ENCODE measurements at places on chromosomes 6 and 20. TPM values are rescaled to one million over a fixed set of nuclear protein-coding genes. Genes with fewer than 3 reads are reported as not detected.

- no peak for DNase-seq
These were observed 61.3 kb upstream of the TBXT start for GRCh38 chr6:166228839-166229528.

DNA sequence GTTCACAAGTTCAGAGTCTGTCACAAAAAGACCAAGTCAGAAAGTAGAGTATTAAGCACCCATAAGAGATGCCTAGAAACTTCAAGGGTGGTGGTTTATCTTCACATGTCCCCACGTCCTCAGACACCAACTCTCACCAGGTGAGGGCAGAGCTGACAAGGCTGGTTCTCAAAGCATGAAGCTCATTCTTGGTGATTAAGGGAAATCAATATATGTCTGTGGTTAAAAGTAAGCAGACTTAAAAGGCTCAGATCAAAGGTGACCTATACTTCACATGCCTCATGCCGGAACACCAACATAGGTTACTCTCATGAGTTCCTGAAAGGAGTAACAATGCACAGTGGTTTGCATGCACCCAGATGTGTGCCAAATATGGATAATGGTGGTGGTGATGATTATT lies 27.0 kb downstream of the IL17A start:
- DNase-seq = no peak

- no peak for DNase-seq
These were observed 61.3 kb upstream of the FERMT1 start for GRCh38 chr20:6184086-6184485.

DNA sequence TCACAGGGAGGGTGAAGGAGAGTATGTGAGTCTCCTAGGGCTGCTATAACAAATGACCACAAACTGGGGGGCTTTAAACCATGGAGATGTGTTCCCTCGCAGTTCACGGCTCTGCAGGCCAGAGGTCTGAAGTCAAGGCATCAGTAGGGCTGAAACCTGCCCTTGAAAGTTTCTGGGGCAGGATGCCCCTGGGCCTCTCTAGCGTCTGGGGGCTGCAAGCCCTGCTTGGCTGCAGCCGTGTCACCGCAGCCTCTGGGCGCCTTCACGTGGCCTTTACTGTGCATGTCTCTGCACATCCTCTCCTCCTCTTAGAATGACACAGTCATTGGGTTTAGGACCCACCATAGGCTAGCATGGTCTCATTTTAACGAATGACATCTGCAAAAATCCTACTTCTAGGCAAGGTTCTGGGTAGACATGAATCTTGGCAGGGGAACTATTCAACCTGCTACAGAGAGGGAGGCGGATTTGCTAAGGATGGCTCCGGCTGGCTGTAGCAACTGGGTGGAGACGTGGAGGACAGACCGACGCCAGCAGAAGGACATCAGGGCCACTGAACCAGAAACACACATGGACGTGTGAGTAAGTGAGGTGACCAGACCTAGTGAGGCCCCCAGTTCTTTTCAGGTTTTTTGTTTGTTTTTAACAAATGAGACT lies 58.6 kb downstream of the PHACTR3 start:
- no peak for DNase-seq

DNA sequence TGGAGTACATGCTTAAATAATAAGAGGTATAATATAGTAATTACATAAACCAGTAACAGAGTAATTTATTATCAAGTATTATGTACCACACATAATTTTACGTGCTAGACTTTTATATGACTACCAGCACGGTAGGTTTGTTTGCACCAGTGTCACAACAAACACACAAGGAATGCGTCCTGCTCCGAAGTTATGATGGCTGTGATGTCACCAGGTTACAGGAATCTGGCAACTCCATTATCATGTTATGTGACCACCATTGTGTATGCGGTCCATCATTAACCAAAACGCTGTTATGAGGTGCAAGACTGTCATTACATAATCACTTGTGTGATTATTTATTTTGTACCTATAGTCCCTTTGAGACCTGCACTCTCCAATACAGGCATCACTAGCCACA lies 235.2 kb upstream of the PMEPA1 start:
- DNase-seq = no peak

GRCh38 chr6:72966628-72967280 lies 258.5 kb downstream of the KHDC1L start:
- no peak for DNase-seq

DNA sequence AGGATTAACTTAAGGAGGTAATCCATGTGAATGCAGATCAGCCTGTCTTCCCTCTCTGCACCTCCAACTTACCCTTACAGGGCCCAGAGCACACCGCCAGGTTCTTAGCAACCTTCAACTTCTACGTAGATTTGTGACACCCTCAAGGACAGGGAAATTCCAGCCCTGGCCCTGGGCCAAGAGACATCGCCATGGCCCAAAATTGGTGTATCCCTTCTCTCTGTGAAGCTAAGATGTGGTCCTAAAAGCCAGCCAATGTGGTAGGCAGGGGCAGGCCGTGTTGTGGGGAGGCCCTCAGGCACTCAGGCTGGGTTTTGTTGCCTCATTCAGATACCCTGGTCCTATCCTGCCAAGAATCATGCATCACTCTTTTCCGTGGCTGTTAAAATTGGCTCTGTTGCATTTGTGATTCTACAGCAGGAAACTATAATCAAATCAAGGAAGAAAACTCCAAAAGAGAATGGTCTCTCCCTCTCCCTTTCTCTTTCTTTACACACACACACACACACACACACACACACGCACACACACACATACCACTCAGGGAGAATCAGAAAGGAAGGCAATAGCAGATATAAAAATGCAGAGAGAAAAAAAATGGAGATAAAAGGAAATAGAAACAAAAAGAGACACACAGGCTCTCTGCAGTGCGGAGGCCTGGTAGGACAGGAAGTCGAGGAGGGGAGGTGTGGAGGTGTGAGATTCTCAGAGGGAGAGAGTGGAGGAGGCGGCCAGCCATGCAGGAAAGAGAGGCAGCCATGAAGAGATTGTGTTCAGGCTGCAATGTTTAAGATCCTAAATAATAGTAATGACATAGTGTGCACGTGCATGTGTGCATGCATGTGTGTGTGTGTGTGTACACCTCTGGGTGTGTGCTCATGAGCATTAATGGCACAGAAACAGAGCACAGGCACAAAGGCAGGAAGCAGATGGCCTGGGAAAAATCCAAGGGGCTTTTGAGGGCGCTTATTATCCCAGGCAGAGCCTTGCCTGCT lies 201.8 kb upstream of the LRFN2 start:
- DNase-seq = no peak

- peak; percentile 74 for DNase-seq
These were observed 119.9 kb downstream of the UST start for GRCh38 chr6:148866657-148867268.

DNA sequence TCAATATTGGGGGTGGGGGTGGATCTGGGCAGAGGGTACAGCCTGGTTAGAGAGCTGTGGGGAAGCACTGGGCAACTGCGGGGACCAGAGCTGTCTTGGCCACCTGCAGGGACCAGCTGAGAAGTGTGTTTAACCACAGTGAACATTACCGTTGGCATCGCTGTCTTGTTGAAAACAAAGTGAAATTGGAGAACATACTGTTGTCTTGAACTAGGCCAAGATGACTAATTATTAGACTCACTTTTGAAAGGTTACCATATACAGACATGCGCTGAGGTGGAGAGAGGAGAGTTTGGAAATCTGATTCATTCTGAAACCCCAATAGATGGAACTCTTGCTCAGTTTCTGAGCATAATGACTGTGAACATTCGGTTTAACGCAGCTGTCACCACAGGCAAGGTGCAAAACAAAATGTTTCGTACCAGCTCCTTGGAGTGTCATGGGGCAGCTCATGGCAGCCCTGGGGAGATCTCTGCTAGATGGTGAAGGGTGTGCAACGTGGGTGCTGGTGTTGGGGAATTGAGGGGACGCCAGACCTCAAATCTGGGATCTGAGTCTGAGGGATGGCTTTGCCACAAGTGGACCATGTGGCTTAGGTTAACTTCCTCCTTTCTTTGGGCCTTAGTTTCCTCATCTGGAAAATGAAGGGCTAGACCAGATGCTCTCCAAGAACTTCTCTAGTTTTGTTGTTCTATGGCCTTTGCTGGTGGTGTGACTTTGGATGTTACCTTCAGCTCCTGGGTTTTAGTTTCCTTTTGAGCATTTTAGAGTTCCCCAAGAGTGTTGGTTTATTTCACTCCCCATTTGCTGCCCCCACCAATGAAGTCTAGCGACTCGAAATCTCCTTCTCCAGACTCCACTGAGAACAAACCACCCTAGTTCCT lies 24.6 kb upstream of the GTSF1L start:
- DNase-seq = peak; percentile 35

GRCh38 chr6:17865798-17866725 lies 121.4 kb downstream of the KIF13A start:
- no peak for DNase-seq

DNA sequence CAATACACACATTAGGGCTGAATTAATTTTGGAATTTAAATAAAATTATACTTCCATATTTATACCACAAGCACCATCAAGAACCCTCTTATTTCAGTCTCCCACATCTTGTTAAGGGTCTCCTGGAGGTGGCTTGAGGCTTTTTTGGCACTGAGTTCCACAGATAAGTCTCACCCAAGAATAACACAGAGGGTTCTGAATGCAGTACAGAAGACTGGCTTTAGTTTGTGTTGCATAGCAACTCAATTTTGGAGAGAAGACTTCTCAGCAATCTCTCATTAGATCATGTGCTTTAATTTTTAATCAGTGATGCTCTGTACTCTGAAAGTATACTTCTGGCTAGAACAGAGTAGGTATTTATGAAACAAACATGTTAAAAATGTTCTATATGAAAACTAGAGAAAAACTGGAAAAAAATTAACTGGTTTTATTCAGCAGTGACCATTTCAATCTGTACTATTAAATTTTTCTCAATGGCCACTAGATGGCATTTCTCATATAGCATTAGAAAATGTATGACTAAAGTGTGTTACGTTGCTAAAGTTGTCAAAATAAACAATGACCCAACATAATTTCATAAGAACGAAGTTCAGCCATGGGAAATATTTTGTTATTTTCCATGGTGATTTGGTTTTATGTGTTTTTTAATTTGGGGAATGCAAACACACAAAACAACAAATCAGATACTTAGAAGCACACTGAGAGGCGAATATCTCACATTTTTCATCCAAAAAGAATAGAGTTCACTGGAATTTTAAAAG lies 32.7 kb upstream of the MAP7 start:
- peak; percentile 18 for DNase-seq

DNA sequence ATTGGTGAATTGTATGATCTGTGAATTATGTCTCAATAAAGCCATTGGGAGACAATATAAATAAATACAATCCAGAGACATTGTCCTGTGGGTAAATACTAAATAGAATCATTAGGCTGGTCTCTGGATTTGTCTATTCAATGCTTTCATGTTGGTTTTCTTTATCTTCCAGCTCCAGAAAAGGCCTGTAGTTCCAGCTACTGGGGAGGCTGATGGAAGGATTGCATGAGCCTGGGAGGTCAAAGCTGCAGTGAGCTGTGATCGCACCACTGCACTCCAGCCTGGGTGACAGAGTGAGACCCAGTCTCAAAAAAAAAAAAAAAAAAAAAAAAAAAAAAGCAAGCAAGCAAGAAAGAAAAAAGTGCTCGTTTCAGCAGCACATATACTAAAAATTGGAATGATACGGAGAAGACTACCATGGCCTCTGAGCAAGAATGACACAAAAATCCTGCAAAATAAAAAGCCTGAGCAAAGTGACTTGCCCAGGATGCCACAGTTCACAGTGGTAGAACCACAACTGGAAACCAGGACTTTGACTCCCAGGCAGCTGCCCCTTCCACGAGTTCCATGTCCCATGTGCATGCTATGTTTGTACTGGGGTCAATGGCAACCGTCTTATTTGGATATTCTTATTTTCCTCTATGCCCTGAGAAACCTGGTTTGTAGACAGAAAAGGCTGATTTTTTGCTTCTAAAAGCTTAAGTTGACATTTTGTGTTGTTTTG lies 33.6 kb upstream of the GMPR start:
- no peak for DNase-seq

The NKX2-2 gene
- not detected for total RNA-seq

The TRIM15 gene
- not detected for total RNA-seq

The LTA gene
- total RNA-seq = 8.8 TPM

The SRSF12 gene
- not detected for total RNA-seq

The MAS1 gene
- not detected for total RNA-seq

The CCN2 gene
- 1.0 TPM for total RNA-seq

The CCN5 gene
- total RNA-seq = not detected

The CHD6 gene
- 117 TPM for total RNA-seq

The MUCL3 gene
- not detected for total RNA-seq

All from B cell (primary cell).